ENCODE measurements at places on chromosomes 16 and 17.

- DNase-seq: no peak
Measured at GRCh38 chr17:65109990-65110680, 27.0 kb upstream of the RGS9 start.

- DNase-seq: no peak
Measured at GRCh38 chr17:80284631-80285030, 24.0 kb downstream of the RNF213 start.

DNA sequence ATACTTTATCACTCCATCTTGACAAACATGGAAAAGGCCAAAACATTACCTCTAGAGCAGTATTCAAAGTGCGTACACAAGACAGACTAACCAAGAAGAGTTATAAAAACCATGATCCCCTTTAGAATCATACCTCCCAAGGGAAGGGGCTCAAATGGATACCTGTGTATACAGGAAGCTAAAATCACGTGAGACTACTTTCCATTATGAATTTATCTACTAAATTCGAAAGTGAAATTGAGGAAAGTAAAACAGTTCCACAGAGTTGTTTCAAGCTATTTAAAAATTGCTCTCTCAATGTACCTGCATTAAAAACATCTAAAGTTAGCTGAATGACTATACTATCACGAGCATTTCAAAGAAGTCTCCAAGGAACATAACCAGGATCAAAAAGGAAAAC, 32.7 kb downstream of the AP1G1 start:
- DNase-seq: no peak

GRCh38 chr17:9236286-9237052, 215.2 kb downstream of the NTN1 start:
- no peak for DNase-seq

Measured in NCI-H446 (cell line).